ENCODE measurements at places on chromosomes 11 and 22.

GRCh38 chr22:31625257-31625640, 36.8 kb downstream of the PISD start:
- DNase-seq, result no peak

DNA sequence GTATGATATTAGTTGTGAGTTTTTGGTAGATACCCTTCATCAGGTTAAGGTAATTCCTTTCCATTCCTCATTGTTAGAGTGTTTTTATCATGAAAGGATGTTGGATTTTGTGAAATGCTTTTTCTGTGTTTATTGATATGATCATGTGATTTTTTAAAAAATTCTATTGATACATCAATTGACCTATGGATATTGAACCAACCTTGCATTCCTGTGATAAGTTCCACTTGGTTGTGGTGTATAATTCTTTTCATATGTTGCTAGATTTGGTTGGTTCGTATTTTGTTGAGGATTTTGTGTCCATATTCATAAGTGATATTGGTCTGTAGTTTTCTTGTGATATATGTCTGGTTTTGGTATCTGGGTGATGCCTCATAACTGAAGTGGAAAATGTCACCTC, 6.7 kb downstream of the ANKRD13D start:
- no peak for DNase-seq

- DNase-seq, result peak; percentile 50
Observed at GRCh38 chr11:9264316-9265210, 587 bp downstream of the DENND5A start.

DNA sequence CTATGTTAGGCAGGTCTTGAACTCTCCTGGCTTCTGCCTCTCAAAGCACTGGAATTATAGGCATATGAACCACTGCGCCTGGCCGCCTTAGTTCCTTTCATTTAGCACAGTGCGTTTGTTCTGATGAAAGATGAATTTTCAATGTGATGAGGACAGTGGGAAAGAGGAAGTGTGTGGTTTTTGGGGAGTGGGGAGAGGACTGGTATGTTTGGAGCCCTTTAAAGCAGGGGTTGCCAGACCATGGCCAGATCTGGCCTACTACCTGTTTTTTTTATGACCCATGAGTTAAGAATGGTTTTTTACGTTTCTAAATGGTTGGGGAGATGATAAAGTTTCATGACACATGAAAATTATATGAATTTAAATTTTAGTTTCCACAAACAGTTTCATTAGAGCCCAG, 12.5 kb downstream of the ATXN10 start:
- DNase-seq, result no peak

DNA sequence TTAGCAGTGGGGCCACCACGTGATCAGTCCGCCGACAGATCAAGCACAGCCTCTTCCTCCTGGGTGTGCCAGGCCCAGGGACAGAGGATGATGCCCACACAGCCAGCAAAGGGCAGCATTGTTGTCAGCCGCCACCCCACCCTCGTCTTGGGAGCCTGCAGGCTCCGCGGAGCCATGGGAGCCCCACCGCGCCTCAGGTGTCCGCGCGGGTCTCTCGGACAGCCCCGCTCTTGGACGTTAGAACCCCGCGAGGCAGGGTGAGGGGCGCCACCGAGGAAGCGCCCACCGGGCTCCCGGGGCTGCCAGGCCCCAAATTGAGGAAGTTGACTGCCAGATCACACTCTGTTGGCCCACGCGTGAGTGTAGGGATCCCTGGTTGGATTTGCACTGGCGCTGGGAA, 83.9 kb upstream of the MS4A8 start:
- no peak for DNase-seq

DNA sequence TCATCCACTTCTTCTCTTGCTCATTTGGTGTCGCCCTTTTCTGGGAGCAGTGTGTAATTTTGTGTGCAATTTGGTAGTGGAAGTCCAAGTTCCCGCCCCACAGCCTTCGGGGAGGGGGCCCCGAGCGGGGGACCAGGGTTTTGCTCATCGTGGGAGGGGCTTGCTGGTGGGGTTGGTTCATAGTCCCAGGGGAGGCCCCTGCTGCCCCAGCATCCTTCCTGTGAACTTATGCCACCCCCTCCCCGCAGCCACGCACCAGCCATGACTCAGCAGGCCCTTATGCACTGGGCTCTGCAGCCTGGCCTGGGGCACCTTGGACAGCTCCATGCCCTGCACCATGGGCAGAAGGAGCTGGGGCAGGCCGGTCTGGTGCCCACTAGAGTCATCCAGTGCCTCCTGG, 1183.6 kb downstream of the BRD1 start:
- no peak for DNase-seq

DNA sequence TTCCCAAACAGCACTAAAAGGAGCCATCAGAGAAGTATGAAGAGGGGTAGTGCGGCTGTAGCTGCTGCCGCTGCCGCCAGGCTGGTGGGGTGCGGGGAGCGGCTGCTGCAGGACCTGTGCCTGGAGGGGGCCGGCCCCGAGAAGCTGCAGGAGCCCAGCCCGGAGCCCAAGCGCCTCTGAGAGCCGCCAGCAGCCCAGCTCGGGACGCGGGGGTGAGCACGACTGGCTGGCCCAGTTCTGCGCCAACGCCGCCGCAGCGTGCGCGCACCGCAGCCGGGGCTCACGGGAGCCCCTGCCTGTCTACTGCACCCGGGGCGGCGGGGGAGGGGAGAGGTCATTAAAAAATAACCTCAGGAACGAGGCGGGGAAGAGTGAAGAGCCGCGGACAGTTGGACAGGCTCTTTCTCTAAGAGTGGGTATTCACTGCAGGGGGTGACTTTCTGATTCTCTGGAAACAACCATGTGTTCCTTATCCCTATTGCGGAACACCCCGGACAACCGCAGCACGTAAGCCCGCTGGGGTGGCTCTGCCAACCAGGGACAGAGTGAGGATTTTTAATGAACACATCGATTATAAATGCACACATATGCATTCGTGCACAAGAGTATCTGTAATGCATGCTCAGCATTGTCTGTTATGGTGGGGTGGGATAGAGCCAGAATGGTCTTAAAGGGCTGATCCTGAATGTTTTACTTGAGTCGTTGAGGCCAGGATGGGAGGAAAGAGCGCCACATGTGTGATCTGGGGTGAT, 453 bp downstream of the GAS2 start:
- DNase-seq, result no peak

Measured in GM04504 (cell line).